ENCODE measurements at places on chromosomes 6 and 20. TPM values are rescaled to one million over a fixed set of nuclear protein-coding genes. Genes with fewer than 3 reads are reported as not detected.

Gene MYCT1
- 106 TPM for total RNA-seq

Gene CDC25B
- 76.5 TPM for total RNA-seq

DNA sequence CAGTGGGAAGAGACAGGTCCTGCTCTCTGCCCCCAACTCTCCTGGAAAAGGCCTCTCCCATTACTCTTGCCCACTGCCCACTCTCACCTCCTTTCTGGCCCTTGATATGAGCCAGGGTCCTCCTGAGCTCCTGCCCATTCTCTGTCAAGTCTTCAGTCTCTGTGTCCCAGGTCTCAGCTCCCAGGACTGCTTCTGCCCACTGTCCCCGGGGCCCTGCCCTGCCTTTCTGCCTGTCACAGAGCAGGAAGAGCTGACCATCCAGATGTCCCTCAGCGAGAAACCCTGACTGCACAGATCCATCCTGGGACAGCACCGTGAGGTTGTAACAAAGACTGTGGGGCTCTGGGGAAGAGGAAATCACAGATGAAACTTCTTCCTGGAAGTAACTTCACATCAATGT is 22.2 kb downstream of the HLA-F start:
- no peak overlapping the region for H3K27ac ChIP-seq
- H3K4me3 ChIP-seq = no peak overlapping the region
- H3K27me3 ChIP-seq = no peaks in the 10 kb centered on the region

DNA sequence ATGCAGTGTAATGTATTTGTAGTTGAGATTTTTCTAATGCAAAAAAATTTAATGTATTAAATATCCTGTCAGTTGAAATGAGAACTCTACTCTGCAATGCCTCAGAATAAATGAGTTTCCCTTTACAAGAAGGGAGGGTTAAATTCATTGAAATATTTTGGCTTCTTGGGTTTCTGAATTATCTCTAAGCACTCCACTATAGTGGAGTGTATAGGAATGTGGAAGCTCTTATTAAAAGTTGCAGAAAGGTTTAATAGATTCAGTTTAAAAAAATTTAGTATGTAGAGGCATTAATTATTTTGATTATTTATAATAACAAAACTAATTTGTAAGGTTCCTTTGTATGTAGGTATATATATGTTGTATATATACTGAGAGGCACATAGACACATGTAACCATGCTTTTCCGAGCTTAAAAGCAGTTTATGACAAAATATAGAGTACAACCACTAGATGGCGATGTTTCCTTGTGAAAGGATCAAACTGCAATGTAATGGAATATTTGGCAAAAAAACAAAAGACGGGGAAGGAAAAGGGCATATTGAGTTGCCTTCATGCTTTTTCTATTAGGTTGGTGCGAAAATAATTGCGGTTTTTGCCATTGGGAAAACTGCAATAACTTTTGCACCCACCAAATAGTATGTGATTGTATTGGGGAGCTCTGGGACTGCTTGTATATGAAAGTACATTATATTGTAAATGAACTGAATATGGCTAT is 144.2 kb downstream of the MYO6 start:
- H3K4me3 ChIP-seq = no peak overlapping the region
- no peaks in the 10 kb centered on the region for H3K27me3 ChIP-seq
- peak; percentile 81 for DNase-seq
- no peak overlapping the region for H3K27ac ChIP-seq
- H3K4me1 ChIP-seq = no peaks in the 10 kb centered on the region
- H3K36me3 ChIP-seq = peaks cover 7% of the 10 kb centered on the region

DNA sequence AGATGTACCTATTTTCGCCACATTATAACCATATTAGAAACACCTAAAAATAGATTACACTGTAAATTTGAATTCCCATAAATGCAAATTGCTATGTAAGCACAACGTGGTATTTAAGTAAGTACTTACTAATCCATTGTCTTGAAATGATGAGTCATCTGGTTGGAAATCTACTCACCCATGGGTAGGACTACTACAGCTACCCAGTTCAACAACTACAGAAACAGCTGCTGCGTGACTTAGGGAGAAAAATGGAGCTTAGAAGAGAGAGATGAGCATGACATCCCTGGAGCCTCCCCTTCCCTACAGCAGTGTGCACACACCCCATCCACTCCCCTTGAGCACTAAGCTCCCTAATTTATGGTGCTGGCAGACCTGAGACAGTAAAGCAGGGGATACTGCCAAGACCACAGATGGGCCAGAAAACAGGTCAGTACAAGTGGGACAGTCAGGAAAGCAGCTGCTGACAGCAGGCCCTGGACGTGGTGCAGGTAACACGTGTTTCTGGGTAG is 26.9 kb downstream of the RRAGD start:
- H3K36me3 ChIP-seq = no peaks in the 10 kb centered on the region
- no peaks in the 10 kb centered on the region for H3K27me3 ChIP-seq
- peak; percentile 18 for DNase-seq

DNA sequence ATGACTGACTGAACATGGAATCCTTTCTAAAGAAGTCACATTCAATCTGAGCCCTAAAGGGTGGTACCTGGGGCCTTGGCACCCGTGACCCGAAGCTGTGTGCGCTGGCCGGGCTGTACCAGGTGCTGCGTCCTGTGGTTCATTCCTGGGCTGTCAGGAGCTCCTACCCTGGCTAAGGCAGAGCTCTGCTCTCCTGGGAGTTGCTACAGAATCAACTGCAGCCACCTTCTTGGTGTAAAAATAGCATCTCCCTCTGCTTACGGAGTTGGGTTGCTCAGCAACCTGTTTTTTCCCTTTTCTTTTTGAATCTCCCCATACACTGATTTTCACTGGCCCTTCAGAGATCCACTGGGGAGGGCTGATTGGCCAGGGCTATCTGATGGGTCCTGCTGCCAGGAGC is 236.6 kb upstream of the PDE10A start:
- H3K4me3 ChIP-seq = no peak overlapping the region
- H3K27ac ChIP-seq = no peak overlapping the region
- no peaks in the 10 kb centered on the region for H3K36me3 ChIP-seq
- H3K27me3 ChIP-seq = no peaks in the 10 kb centered on the region
- DNase-seq = no peak

- no peak for DNase-seq
- H3K4me3 ChIP-seq = no peak overlapping the region
- peaks cover 6% of the 10 kb centered on the region for H3K36me3 ChIP-seq
- H3K4me1 ChIP-seq = no peaks in the 10 kb centered on the region
Measured at GRCh38 chr6:39901670-39902069, 32.6 kb downstream of the MOCS1 start.

GRCh38 chr6:16043171-16044135 is 85.4 kb upstream of the MYLIP start:
- no peak overlapping the region for H3K4me3 ChIP-seq
- H3K27ac ChIP-seq = no peak overlapping the region
- no peaks in the 10 kb centered on the region for H3K36me3 ChIP-seq
- peak; percentile 57 for DNase-seq

Gene HTR1B
- 57.5 TPM for total RNA-seq

DNA sequence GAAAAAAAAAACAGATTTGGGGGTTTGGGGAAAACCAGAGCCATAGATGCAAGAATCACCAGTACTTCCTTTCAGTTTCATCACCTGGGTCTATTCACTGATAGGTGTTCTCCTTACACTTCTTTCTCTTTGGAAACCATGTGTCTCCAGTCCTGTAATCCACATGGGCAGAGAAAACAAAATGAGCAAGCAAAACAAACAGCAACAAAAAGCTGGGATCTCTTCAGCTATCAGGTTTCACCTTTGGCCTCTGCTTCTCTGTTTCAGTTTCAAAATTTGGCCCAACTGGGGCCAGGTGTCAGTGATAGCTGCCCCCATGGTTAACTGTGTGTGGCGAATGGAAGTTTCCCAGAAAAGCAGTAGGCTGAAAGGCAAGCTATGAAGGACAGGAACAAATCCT is 220.0 kb upstream of the THBS2 start:
- H3K27ac ChIP-seq = no peak overlapping the region
- H3K36me3 ChIP-seq = no peaks in the 10 kb centered on the region
- DNase-seq = no peak
- H3K4me3 ChIP-seq = no peak overlapping the region
- H3K4me1 ChIP-seq = no peaks in the 10 kb centered on the region

DNA sequence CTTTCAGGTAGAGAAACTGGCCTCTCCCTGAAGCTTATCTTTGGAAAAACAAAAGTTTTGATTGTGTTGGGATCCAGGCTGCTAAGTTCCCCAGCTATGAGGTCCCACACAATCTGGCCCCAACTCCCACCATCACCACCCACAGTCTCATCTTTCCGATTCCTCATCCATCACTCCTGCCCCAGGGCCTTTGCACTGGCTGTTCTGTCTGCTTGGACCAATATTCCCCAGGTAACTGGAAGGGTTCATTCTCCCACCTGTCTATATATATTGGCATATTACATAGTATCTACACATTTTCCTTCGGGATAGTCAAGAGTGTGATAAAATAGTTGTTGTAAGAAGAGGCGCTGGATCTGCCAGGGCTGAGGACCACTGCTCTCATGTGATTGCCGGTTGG is 52.0 kb downstream of the CPNE5 start:
- peaks cover 4% of the 10 kb centered on the region for H3K4me1 ChIP-seq
- H3K27ac ChIP-seq = no peak overlapping the region
- H3K4me3 ChIP-seq = no peak overlapping the region
- no peak for DNase-seq

- no peak overlapping the region for H3K4me3 ChIP-seq
- no peaks in the 10 kb centered on the region for H3K36me3 ChIP-seq
- H3K4me1 ChIP-seq = no peaks in the 10 kb centered on the region
- DNase-seq = no peak
- no peaks in the 10 kb centered on the region for H3K27me3 ChIP-seq
- H3K27ac ChIP-seq = no peak overlapping the region
Measured at GRCh38 chr6:74925683-74926082, 280.2 kb downstream of the COL12A1 start.

- no peak overlapping the region for H3K27ac ChIP-seq
- H3K27me3 ChIP-seq = no peaks in the 10 kb centered on the region
- DNase-seq = no peak
Measured at GRCh38 chr6:56406276-56407269, 159.2 kb upstream of the COL21A1 start.

DNA sequence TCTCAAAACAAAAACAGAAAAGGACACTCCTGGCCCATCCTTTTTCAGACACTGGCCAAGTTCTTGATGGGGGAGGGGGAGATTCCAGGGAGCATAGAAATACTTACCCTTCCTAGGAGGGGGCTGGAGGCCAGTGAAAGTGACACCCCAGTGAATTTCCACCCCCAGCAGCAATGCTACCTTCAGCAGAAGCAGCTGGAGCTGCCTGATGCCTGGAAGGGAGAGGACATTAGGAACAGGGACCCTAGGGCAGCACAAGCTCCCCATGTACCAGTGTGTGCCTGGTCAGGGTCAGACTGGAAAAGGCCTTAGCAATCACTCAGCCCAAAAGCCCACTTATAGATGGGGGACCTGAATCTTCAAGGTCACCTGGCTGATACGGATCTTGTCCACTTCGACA is 2.4 kb downstream of the MICAL1 start:
- no peak for DNase-seq
- no peaks in the 10 kb centered on the region for H3K36me3 ChIP-seq
- peaks cover 7% of the 10 kb centered on the region for H3K4me1 ChIP-seq
- H3K4me3 ChIP-seq = no peak overlapping the region
- no peak overlapping the region for H3K27ac ChIP-seq

DNA sequence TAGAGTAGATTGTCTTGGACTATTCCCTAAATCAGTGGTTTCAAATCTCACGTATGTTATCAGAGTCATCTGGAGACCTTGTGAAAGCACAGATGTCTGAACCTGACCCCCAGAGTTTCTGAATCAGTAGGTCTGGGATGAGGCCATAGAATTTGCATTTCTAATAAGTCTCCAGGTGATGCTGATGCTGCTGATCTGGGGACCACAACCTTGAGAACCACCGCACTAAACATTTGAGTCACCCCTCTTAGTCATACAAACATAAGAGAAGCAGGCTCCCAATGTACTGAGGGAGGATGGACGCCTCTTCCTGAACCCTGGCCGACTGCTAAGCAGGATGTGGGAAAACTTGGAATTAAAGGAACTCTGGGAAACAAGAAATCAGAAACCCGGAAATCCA is 187.8 kb upstream of the PRDM1 start:
- no peaks in the 10 kb centered on the region for H3K36me3 ChIP-seq
- H3K4me3 ChIP-seq = no peak overlapping the region
- peaks cover 2% of the 10 kb centered on the region for H3K4me1 ChIP-seq
- no peaks in the 10 kb centered on the region for H3K27me3 ChIP-seq
- no peak for DNase-seq
- H3K27ac ChIP-seq = no peak overlapping the region

DNA sequence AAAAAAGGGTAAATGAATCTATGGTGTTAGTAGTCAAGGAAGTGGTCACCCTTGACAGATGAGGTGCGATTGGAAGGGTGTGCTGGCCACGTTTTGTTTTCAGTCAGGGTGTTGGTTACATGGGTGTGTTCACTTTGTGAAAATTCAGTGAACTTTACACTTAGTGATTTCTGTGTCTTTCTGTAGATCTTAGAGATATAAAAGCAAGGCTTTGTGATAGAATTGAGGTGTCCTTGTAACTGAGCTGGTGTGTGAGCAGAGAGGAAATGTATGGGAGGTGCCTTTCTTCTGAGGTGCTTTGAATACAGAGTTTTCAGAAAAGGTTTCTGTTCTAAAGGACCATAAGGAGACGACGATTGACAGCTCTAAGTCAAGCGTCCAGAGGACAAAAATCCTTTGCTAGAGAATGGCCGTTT is 90.5 kb downstream of the SAMD3 start:
- DNase-seq = no peak
- H3K27me3 ChIP-seq = no peaks in the 10 kb centered on the region
- H3K4me1 ChIP-seq = peaks cover 38% of the 10 kb centered on the region
- H3K27ac ChIP-seq = no peak overlapping the region
- H3K4me3 ChIP-seq = no peak overlapping the region

DNA sequence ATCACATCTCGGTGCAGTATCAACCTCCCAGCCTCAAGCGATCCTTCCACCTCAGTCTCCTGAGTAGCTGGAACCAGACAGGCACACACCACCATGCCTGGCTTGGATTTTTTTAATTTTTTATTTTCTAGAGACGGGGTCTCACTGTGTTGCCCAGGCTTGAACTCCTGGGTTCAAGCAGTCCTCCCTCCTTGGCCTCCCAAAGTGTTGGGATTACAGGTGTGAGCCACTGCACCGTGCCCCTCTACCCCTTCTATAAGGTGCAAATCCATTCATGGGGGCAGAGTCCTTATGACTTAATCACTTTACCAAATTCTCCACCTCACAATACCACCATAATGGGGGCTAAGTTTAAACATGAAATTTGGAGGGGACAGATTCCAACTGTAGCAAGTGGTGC is 37.7 kb downstream of the TMEM181 start:
- no peak overlapping the region for H3K27ac ChIP-seq
- no peak overlapping the region for H3K4me3 ChIP-seq
- no peak for DNase-seq
- H3K4me1 ChIP-seq = no peaks in the 10 kb centered on the region
- H3K27me3 ChIP-seq = no peaks in the 10 kb centered on the region

All from endothelial cell of umbilical vein (primary cell).